ENCODE measurements at places on chromosomes 3 and 15. TPM values are rescaled to one million over a fixed set of nuclear protein-coding genes. Genes with fewer than 3 reads are reported as not detected.

The ARRDC4 gene
- total RNA-seq = 14.2 TPM

The GHSR gene
- total RNA-seq = not detected

The PLA2G4E gene
- total RNA-seq = not detected

The LYZL4 gene
- total RNA-seq = not detected

The ITIH1 gene
- not detected for total RNA-seq

The CCPG1 gene
- total RNA-seq = 15.0 TPM

The PIERCE2 gene
- total RNA-seq = 2.0 TPM

The UACA gene
- total RNA-seq = 37.8 TPM

The ARHGAP31 gene
- 6.3 TPM for total RNA-seq

The PCLAF gene
- total RNA-seq = 84.3 TPM

The PRSS50 gene
- total RNA-seq = 0.35 TPM

The GCNT3 gene
- total RNA-seq = not detected

The CX3CR1 gene
- not detected for total RNA-seq

The BSN gene
- 6.5 TPM for total RNA-seq

The PARP15 gene
- total RNA-seq = not detected

The MEX3B gene
- total RNA-seq = 49.5 TPM

The ANKRD63 gene
- not detected for total RNA-seq

The NEK11 gene
- 4.9 TPM for total RNA-seq

The ZNF662 gene
- total RNA-seq = not detected

The SCN5A gene
- total RNA-seq = 1.2 TPM

The IMPDH2 gene
- total RNA-seq = 261 TPM

The ZBTB38 gene
- 27.9 TPM for total RNA-seq

The HGD gene
- 1.2 TPM for total RNA-seq

The CAV3 gene
- total RNA-seq = not detected

The BFSP2 gene
- not detected for total RNA-seq

The ROPN1 gene
- total RNA-seq = not detected

The EPHA3 gene
- 22.1 TPM for total RNA-seq

The CAND2 gene
- 14.8 TPM for total RNA-seq

The SV2B gene
- not detected for total RNA-seq

The CEP19 gene
- total RNA-seq = 6.3 TPM

The CD86 gene
- total RNA-seq = not detected

The CLSTN2 gene
- total RNA-seq = 1.5 TPM

The APBA2 gene
- 79.9 TPM for total RNA-seq

The MLH1 gene
- total RNA-seq = 63.6 TPM

The SCAMP2 gene
- 40.4 TPM for total RNA-seq

The PYGO1 gene
- total RNA-seq = 32.2 TPM

The PXYLP1 gene
- total RNA-seq = 33.5 TPM

The SLC35G2 gene
- 5.8 TPM for total RNA-seq

The GATA2 gene
- 0.30 TPM for total RNA-seq

The MESP2 gene
- 0.36 TPM for total RNA-seq

The LEKR1 gene
- total RNA-seq = 1.8 TPM

The VWA5B2 gene
- total RNA-seq = 0.36 TPM

The EMC7 gene
- 30.9 TPM for total RNA-seq

The GPR149 gene
- not detected for total RNA-seq

The PTX3 gene
- total RNA-seq = 41.1 TPM

The CPN2 gene
- not detected for total RNA-seq

The NMNAT3 gene
- total RNA-seq = 2.1 TPM

The ROBO2 gene
- 26.0 TPM for total RNA-seq

The DHFR2 gene
- 5.2 TPM for total RNA-seq

The KLHL40 gene
- not detected for total RNA-seq

The PLA2G4D gene
- total RNA-seq = not detected

The SPTBN5 gene
- total RNA-seq = 1.1 TPM

The DPPA2 gene
- 1.1 TPM for total RNA-seq

Measured in neural crest cell (in vitro differentiated cells).